ENCODE measurements at places on chromosomes 3 and 15.

DNA sequence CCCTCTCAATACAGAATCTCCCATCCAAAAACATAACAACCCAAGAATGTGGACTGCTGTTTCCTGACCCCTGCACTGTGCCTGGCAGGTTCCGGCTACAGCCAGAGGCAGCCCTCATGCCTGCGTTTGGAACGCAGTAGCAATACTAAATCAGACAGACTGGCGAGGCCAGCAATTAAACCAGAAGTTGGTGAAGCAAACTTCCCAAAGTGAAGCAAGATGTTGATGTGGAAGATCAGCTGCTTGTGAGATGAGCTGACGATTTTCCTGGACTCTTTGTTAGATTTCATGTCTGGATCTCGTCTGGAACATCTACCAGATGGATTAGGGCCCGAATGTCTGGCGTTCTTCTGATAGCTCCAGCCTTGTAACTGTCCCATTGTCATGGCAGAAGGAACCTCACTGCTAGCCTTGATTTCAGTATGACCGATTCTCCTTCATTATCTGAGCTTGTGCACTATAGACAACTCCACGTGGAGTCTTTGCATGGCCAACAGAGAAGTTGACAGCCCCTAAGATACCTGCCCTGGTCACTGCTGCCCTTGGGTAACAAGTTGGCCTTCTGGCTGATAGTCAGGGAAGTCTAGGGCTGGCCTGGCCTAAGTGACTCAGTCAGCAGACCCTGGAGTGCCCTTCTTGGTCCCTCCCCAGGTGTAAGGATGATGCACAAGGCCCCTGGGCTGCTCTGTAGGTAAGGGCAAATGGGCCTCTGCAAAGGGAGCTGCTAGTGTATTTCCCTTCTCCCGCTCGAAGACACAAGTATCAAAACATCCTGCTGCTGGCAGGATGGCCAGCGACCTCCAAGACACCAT is 126.5 kb downstream of the ADAMTS17 start:
- DNase-seq: no peak

- DNase-seq: no peak
These were observed 67.8 kb upstream of the IGF1R start for GRCh38 chr15:98580572-98580971.

DNA sequence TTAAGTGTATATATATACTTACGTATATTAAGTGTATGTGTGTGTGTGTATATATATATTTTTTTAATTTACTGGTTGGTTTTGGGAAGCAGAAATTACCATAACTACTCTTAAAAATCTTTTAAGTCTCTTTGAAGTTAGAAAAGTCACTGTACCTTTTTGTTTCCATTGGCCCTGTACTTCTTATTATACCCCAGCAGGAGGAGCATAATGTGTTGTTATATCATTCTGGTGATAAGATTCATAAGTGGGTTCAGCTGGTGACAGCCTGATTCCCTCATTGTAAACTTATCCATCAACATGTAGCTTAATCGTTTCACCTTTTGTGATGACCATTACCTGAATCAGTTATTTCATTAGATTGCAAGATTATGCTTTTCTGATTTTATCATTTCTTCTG is 30.8 kb downstream of the MLH1 start:
- DNase-seq: no peak

DNA sequence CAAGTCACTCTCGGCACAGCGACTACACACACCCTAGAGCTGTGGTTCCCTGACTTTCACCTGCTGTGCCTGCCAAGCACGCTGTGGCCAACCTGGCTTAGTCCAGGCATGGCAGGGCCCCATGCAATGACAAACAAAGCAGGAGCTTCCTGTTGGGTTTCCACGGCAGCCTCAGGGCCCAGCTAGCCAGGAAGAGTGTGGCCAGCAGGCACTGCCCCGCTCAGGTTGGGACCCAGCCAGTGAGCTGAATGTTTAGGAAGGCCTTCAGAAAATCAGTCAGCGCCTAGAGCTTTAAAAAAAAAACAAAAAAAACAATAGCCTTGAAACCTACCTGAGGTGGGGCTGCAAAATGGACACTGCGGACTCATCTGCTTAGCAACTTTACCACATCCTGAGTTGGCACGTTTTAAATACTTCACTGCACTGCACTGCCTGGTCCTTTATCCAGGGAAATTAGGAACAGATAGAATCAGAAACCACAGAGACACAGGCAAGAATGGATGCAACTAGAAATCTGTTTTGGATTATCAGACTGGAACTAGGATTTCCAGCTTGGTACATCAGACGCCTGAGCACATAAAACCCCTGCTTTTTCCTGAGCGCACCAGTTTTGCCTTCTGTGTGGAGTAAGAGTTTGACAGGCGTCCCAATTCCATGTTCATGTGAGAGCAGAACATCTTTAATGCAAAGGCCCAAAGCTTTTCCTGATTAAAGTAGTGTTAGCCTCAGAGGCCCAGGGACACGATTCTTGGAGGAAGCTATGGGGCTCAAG is 36.2 kb upstream of the LDHAL6B start:
- DNase-seq: peak; percentile 92

DNA sequence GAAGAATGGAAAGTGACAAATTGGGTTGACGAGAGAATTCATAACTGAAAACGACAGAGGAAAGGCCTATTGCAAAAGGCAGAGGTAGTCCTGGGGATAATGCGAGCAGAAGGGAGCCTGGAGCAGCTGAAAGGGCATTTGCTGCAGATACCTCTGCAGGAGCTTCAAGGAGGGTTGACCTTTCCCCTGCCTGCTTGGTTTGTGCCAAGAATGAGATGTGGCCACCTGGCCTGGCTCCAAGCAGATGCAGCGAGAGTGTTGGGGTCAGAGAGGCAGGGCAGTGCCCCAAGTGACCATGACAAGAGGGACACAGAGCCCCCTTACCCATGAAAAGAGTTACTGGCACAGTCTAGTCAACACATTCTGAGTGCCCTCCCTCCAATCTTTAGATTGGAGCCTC is 43.5 kb downstream of the SLC41A3 start:
- DNase-seq: no peak

DNA sequence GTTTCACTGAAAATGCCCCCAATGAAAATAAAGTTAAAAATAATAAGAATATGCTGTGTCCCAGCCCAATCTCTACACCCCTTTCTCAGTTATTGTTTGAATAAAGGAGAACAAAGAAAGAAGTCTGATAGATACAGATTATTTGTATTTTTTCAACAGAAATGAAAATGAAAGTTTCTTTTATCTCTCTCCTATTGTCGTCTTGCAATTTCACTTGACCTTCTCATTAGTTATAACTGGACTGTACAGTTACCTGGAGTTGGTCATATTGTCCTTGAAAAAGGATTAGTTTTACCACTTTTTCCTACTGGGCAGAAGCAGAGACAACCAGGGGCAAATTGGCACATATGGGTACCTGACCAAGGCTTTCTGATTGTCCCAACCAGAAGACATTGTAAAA is 440.0 kb downstream of the PDCD6IP start:
- no peak for DNase-seq

- peak; percentile 95 for DNase-seq
These were observed 52.1 kb downstream of the ITGB5 start for GRCh38 chr3:124834723-124835718.

GRCh38 chr15:100842756-100843730 is 36.6 kb upstream of the ALDH1A3 start:
- DNase-seq: no peak

- no peak for DNase-seq
These were observed 35.1 kb downstream of the SLMAP start for GRCh38 chr3:57791245-57791644.

DNA sequence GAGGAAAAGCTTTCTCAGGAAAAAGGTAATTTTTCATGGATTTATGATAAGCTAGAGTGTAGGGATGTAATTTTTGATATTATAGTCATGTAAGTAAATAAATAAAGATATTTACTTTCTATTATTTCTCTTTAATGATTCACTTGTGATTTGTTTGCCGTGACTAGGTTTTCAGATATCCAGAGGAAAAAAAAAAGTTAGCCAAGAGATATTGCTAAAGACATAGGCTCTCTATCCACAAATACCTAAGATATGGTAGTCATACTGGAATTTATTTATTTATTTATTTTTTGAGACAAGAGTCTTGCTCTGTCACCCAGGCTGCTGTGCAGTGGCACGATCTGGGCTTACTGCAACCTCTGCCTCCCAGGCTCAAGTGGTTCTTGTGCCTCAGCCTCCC is 59.9 kb downstream of the AP4E1 start:
- DNase-seq: peak; percentile 2

- peak; percentile 92 for DNase-seq
These were observed 53.1 kb downstream of the TGFBR2 start for GRCh38 chr3:30659270-30660130.

DNA sequence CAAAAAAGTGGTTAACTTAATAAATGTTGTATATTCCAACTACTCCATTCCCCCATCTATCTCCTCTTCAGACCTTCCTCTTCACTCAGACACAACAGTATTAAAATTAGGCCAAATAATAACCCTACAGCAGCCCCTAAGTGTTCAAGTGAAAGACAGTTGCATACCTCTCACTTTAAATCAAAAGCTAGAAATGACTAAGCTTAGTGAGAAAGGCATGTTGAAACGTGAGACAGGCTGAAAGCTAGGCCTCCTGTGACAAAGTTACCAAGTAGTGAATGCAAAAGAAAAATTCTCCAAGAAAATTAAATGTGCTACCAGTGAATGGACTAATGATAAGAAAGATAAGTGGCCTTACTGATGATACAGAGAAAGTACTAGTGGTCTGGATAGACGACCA is 71.7 kb downstream of the ANKRD28 start:
- peak; percentile 5 for DNase-seq

DNA sequence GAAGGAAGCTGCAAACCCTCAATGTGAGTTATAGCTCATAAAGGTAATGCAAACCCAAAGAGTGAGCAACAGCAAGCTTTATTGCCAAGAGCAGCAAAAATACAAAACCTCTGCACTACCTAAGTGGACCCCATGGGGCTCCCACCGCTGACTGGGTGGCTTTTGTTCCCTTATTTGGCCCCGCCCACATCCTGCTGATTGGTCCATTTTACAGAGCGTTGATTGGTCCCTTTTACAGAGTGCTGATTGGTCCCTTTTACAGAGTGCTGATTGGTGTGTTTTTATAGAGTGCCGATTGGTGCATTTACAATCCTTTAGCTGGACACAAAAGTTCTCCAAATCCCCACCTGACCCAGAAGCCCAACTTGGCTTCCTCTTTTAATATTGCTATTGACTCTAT is 154.5 kb upstream of the NSMCE3 start:
- no peak for DNase-seq

GRCh38 chr3:156120528-156121251 is at the start of gene KCNAB1:
Gene KCNAB1 (plus strand): TSS chr3:156120578.
- no peak for DNase-seq

GRCh38 chr15:100638177-100638730 is 35.9 kb downstream of the ASB7 start:
- DNase-seq: no peak

GRCh38 chr3:64240396-64240795 is 15.1 kb upstream of the PRICKLE2 start:
- peak; percentile 64 for DNase-seq

GRCh38 chr3:141204343-141204742 is 27.3 kb upstream of the PXYLP1 start:
- DNase-seq: no peak

GRCh38 chr3:188840290-188840689 is 331.5 kb upstream of the TPRG1 start:
- DNase-seq: no peak

- no peak for DNase-seq
These were observed 407.8 kb downstream of the SHQ1 start for GRCh38 chr3:72440491-72440890.

DNA sequence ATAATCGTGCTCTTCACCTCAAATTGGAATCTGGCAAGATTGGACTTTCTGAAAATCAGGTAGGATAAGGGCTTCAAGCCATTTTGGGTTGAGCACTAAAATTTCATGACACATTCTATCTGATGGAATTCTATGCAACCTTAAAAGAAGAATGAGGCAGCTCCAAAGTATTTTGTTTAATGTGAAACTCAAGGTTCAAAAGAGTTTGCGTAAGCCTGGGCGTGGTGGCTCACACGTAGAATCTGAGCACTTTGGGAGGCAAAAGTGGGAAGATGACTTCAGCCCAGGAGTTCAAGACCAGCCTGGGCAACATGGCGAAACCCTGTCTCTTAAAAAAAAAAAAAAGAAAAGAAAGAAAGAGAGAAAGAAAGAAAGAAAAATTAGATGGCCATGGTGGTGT is 3.6 kb upstream of the PLA1A start:
- no peak for DNase-seq

DNA sequence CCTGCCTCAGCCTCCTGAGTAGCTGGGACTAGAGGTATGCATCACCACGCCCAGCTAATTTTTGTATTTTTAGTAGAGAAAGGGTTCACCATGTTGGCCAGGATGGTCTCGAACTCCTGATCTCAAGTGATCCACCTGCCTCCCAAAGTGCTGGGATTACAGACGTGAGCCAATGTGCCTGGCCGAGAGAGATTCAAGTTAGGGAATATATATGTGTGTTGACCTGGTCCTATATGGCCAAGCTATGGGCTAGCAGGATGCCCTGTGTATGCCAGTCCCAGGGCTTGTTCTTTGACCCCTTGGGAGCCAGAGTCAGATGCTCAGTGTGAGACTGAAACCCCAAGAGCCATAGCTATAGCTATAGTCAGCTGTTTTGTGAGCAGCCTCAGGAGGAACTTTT is 1.9 kb downstream of the NDUFAF3 start:
- DNase-seq: no peak

DNA sequence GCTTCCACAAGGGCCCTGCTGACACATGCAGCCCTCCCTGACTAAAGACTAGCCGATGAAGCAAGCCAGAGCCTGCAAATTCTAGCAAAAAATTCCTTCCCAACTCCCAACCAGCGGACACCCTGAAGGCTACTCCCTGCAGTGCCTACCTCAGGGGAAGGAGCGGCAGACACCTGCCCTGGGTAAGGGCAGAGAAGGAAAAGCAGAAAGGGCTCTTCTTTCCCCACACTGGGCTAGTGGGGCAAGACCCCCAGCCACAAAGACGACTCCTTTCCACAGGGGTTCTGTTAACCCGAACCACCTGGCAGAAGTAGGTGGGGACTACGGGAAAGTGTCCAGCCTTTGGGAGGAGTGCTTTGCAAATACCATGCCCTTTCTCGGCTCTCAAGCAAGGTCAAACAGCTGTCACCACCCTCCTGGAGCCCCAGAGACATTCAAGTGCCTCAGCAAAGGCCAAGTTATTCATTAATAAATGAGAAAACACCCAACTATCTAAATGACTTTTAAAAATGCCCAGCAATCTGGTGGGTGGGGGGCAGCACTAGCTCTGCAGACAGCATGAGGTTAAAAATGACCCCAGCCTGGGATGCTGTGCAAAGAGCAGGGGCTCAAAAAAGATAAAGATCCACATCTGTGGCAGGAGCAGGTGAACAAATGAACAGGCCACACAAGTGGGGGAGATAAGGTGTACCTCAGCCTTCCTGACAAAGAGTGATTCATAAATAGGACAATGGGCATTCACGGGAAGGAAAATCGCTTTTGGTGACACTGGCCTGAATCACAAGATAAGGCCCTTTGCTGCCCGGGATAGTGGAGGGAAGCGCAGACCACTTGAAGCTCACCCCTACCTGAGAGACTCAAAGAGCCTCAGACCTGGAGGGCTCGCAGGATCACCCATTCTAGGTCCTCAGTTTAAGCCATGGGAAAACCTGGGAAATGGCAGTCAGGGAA is 33.0 kb downstream of the CCDC12 start:
- peak; percentile 83 for DNase-seq

- DNase-seq: no peak
These were observed 2.2 kb upstream of the EPHB3 start for GRCh38 chr3:184559336-184559735.

GRCh38 chr3:42600958-42601675 is 631 bp downstream of the NKTR start:
- DNase-seq: peak; percentile 68
